Colonic mucosa (tissue), 4 donors: ENCODE measurements at places on chromosomes 5 and 9. TPM values are rescaled to one million over a fixed set of nuclear protein-coding genes. Genes with fewer than 3 reads are reported as not detected.

GRCh38 chr5:43065387-43065947 is 25.3 kb upstream of the ANXA2R start:
- no peaks in the 10 kb centered on the region for H3K27me3 ChIP-seq
- peak; percentile 36 for DNase-seq
- peak overlapping the region; percentile 71 for H3K4me3 ChIP-seq
- peaks cover 14% of the 10 kb centered on the region for H3K4me1 ChIP-seq
- H3K36me3 ChIP-seq: no peaks in the 10 kb centered on the region

DNA sequence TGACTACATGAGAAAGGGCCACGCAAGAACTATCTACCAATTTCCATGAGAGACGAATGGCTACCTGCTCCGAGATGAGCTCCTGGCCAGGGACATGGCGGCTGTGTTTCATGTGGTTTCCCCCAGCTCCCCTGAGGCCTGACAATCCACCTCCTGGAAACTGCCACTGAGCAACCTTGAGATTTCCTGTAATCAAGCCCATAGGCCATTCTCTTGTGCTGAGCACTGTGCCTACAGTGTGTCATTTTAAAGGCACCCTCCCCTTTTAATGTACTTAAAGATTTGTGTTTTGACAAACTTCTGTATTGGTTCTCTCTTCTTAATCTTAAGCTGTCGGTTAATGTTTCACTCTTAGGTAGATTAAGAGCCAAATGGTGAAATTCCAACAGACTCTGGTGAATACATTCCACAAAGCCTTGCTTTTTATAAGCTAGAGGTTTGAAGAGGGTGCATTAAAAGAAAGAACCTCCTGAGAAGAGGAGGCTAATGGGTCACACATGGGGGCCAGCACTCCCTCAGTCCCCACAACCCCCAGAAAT is 72.3 kb downstream of the SECISBP2 start:
- H3K27ac ChIP-seq: no peak overlapping the region
- H3K4me3 ChIP-seq: no peak overlapping the region
- no peak for DNase-seq
- H3K36me3 ChIP-seq: no peaks in the 10 kb centered on the region
- H3K4me1 ChIP-seq: no peaks in the 10 kb centered on the region

DNA sequence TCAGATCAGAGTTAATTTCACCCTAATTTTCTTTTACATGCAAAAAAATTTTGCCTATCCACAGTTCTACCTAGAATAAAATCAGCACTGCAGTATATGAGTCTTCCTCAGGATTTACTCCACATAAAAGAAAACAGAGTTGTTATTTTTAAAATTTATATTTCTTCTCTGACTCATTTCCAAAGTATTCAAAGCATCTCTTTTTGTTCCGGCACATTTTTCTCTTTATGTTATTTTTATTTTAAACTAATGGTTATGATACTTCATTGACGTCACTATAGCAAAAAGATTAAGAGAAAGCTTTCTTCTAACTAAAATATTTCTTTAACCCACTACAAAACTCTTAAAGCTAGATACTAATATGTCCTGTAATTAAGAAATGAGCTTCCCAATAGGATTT is 590.4 kb downstream of the PRELID2 start:
- H3K4me1 ChIP-seq: no peaks in the 10 kb centered on the region
- no peaks in the 10 kb centered on the region for H3K27me3 ChIP-seq
- H3K36me3 ChIP-seq: no peaks in the 10 kb centered on the region
- no peak for DNase-seq

DNA sequence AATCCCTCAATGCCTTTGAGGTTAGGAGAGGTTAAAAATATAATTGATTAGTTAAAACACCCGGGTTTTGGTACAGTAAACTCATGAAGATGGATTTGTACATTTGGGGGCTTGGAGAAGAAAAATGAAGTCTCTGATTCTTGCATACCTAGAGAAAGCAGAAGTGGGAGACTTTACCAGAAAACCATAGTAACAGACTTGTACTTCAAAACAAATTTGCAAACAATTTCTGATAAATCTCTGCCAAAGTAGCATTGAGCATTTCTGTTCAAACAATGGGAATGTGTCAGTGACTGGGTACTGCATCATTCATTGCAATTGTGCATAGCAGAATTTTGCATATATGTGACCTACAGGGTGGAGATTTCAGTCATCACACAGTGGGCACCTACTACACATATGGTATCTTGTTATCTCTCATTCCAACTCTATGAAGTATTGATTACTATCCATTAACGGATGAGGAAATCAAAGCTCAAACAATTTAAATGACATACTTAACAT is 256.9 kb downstream of the PLK2 start:
- no peaks in the 10 kb centered on the region for H3K4me1 ChIP-seq
- H3K27me3 ChIP-seq: no peaks in the 10 kb centered on the region
- H3K27ac ChIP-seq: no peak overlapping the region

The DIRAS2 gene
- 0.40 TPM for total RNA-seq
